ENCODE measurements at places on chromosomes 13 and 19. TPM values are rescaled to one million over a fixed set of nuclear protein-coding genes. Genes with fewer than 3 reads are reported as not detected.

CEACAM21 gene
- not detected for total RNA-seq

ARHGAP35 gene
- 28.9 TPM for total RNA-seq

PSG6 gene
- not detected for total RNA-seq

GDF15 gene
- 10.3 TPM for total RNA-seq

ICAM1 gene
- total RNA-seq = 10.6 TPM

NLRP9 gene
- not detected for total RNA-seq

SNRNP70 gene
- total RNA-seq = 72.8 TPM

DCAF15 gene
- total RNA-seq = 7.5 TPM

PRODH2 gene
- total RNA-seq = not detected

ELSPBP1 gene
- not detected for total RNA-seq

ZNF536 gene
- not detected for total RNA-seq

KL gene
- not detected for total RNA-seq

CLDND2 gene
- total RNA-seq = not detected

LRCH1 gene
- 8.8 TPM for total RNA-seq

ZNF560 gene
- total RNA-seq = 0.90 TPM

ATP4A gene
- total RNA-seq = not detected

DNA sequence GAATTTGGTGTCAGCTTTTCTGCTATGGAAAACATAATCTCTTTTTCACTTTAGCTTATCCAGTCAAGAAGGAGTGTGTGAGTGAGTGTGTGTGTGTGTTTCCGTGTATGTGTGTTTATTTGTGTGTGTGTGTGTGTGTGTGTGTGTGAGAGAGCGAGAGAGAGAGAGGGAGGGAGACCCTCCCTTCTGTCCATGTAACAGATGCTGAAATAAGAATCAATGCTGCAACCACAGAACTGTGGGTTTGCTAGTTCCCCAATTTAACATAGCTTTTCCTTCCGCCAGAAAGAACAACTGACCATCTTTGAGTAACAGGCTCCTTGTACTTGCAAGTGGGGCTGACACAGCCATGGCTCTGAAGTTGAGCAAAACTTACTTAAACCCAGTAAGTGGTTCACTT lies 5.2 kb downstream of the LCP1 start:
- no peaks in the 10 kb centered on the region for H3K36me3 ChIP-seq
- no peak for DNase-seq

DNA sequence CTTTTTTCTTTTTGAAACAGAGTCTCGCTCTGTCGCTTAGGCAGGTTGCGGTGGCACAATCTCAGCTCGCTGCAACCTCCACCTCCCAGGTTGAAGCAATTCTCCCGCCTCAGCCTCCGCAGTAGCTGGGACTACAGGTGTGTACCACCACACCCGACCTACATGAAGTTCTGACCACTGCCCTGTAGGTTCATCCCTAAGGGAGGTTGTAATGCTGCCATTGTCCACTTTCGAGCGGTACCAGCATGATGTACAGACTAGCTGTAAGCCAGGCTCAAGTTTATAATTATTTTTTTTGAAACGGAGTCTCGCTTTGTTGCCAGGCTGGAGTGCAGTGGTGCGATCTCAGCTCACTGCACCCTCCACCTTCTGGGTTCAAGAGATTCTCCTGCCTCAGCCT lies 11.6 kb upstream of the COX7A1 start:
- H3K4me1 ChIP-seq = no peaks in the 10 kb centered on the region
- DNase-seq = no peak
- no peak overlapping the region for H3K4me3 ChIP-seq
- no peak overlapping the region for H3K27ac ChIP-seq
- no peaks in the 10 kb centered on the region for H3K27me3 ChIP-seq
- peaks cover 12% of the 10 kb centered on the region for H3K36me3 ChIP-seq

DNA sequence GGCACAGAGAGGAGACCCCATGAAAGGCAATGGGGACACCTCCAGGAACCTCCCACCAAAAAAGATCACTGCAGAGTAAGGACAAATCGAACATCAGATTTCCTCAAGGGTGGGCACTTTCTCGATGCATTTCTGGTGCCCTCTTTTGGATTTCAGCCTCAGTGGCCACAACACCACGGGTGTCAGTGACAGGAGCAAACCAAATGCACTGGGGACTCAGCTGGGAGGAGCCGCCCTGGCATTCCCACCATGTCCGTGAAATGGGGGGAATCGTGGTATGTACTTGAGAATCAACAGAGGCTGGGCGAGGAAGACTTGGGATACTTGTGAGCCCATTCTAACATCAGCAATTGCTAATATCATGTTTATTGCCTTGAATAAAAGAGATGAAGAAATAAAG lies 16.3 kb downstream of the FAM187B start:
- DNase-seq = no peak
- H3K27me3 ChIP-seq = no peaks in the 10 kb centered on the region
- H3K4me3 ChIP-seq = no peak overlapping the region
- no peak overlapping the region for H3K27ac ChIP-seq

DNA sequence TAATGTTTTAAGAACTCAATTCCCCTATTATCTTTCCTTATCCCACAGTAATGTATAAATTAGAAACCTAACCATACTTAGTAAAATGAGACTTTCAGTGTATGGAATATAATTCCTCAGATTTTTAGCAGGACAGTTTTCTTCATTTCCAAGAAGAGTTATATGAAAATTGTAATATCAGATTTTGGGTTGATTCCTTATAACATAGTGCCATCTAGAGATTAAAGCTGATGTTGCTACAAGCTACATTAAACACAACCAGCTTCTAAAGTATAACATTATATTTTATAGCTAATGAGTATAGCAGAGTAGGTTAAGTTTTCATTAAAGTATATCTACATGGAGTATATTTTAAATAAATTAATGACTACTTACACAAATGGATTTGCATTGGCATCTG lies 99.7 kb upstream of the MIR17HG start:
- H3K27ac ChIP-seq = no peak overlapping the region
- no peaks in the 10 kb centered on the region for H3K36me3 ChIP-seq
- H3K4me1 ChIP-seq = no peaks in the 10 kb centered on the region
- no peak for DNase-seq
- H3K27me3 ChIP-seq = no peaks in the 10 kb centered on the region
- H3K4me3 ChIP-seq = no peak overlapping the region

DNA sequence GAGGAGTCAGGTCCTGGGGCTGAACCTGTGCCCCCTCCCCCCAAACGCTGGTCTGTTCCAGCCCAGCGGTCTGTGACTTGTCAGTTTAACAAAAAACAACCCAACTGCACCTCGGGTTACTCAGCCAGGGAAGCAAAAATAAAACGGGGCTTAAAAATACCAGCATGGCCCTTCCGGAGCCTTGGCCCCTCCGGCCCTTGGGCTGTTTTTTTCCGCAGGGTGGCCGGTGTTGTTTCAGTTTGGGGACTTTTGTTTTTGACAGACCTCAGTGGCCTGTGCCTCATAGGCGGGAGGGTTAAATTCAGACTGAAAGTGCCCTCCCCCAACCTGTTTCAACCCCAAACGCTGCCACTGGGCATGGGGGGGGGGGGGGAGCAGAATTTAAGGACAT lies 4.0 kb downstream of the TCF3 start:
- peaks cover 3% of the 10 kb centered on the region for H3K4me1 ChIP-seq
- H3K4me3 ChIP-seq = no peak overlapping the region
- H3K36me3 ChIP-seq = peaks cover 38% of the 10 kb centered on the region

DNA sequence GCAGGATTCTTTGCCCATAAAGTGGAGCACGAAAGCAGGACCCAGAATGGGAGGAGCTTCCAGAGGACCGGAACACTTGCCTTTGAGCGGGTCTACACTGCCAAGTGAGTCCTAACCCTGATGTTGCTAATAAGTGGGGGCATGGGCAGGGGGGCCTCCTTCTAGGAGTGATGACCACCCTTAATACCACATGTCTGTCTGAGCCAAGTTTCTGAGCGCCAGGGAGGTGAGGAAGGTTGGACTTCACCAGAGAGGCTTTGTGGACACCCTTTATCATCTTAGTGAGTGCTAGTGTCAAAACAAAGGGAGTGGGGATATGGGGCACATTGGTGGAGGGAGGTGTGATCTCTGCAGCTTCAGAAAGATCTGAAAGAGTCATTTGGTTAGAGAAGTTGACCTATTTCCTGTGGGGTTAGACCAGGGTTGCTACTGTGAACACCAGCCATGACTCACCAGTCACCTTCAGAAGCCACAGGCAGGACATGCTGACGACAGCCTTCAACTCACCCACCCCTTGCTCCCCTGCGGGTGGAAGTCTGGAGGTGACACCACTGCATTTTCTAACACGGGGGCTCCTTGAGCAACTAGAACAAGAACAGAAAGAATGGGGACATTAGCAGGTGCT lies 8.8 kb downstream of the ALOX5AP start:
- no peak overlapping the region for H3K4me3 ChIP-seq
- H3K4me1 ChIP-seq = peaks cover 24% of the 10 kb centered on the region
- H3K36me3 ChIP-seq = no peaks in the 10 kb centered on the region
- peak overlapping the region; percentile 79 for H3K27ac ChIP-seq

DNA sequence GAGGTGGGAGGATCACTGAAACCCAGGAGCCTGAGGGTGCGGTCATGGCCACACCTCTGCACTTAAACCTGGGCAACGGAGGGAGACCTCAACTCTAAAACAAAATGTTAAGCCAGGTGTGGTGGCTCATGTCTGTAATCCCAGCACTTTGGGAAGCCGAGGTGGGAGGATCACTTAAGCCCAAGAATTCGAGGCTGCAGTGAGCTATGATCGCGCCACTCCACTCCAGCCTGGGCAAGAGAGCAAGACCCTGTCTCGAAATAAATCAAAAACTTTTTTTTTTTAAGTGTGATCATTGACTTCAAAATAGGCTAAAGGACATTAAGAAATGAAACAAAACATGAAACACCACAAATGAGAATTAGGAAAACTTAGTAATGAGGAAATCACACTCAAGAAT lies 16.3 kb upstream of the ADPRHL1 start:
- no peaks in the 10 kb centered on the region for H3K27me3 ChIP-seq
- H3K27ac ChIP-seq = no peak overlapping the region
- peaks cover 22% of the 10 kb centered on the region for H3K36me3 ChIP-seq
- DNase-seq = no peak
- H3K4me1 ChIP-seq = peaks cover 2% of the 10 kb centered on the region
- no peak overlapping the region for H3K4me3 ChIP-seq

DNA sequence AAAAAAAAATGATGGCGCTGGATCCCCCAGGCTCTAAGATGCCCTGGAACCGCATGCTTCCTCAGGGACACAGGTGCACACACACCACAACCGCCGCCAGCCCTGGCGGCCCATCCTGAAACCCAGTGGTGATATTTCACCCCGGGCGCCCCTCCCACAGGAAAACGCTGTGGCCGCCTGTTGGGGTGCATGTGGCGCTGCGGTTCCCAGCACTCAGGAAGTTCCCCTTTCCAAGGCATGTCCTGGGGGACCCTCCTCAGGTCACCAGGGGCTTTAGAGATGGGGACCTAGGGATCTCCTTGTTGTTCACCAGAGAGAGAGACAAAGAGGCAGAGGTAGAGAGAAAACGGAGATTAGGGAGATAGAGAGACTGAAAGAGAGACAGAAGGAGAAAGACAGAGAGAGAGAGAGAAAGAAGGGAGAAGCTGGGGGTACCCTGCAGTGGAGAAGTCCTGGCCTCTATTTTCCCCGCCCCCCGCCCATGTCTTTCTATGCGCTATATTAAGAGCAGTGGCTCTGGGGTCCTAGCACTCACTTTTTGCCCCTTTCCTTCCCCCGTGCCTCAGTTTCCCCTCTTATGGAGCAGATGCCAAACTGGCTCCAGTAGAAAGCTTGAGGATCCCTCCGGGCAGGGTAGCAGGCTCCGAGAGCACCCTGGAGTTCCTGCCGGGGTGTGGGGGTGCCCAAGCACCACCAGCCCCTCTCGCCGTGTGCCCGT lies 2.3 kb downstream of the ADGRE2 start:
- H3K4me3 ChIP-seq = no peak overlapping the region
- no peaks in the 10 kb centered on the region for H3K27me3 ChIP-seq
- no peak overlapping the region for H3K27ac ChIP-seq
- no peaks in the 10 kb centered on the region for H3K4me1 ChIP-seq
- no peak for DNase-seq

GRCh38 chr13:36954542-36954941 lies 34.5 kb upstream of the SMAD9 start:
- no peak overlapping the region for H3K27ac ChIP-seq
- peaks cover 20% of the 10 kb centered on the region for H3K36me3 ChIP-seq
- no peak overlapping the region for H3K4me3 ChIP-seq
- peak; percentile 1 for DNase-seq
- peaks cover 3% of the 10 kb centered on the region for H3K4me1 ChIP-seq

DNA sequence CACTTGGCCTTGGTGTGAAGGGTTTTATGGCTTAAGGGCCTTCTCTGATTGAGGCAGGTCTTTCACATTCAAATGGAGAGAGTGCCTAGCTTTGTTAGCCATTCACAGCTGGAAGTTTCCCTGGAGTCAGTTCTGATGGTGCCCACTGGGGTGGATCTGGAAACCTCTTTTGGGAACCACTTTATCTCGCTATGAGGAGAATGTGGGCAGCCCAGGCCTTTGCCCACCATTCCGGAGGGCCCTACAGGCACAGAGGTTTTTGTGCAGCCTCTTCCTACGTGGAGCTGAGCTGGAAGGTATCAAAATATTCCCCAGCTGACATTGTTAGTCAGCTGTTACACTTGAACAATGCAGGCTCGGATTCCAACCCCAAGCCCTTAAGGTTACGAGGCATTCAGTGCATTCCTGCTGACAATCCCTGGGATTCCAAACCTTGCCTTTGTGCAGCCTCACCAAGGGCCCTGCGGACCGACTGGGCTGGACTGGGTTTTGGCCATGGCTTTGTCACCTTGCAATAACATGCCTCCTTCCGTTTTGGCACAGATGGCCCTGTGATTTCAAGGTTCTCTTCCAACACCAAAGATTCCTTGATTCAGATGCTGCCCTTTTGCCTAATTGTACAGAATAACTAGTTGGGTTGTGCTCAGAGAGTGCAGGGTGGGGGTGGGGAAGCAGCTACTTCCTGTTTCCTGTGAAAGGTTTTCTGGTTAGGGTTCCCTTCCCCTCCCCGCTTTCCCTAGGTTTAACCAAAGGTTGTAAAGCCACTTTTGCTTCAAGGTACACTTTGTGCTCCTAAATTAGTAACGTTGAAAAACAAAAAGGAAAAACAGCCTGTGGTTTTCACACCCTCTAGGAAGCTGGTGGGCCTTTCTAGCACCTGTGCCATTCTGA lies 27.0 kb downstream of the SAE1 start:
- peak overlapping the region; percentile 78 for H3K27ac ChIP-seq
- H3K36me3 ChIP-seq = peaks cover 32% of the 10 kb centered on the region
- no peaks in the 10 kb centered on the region for H3K27me3 ChIP-seq
- no peak overlapping the region for H3K4me3 ChIP-seq
- peaks cover 27% of the 10 kb centered on the region for H3K4me1 ChIP-seq

GRCh38 chr19:31515931-31516330 lies 166.7 kb upstream of the TSHZ3 start:
- H3K36me3 ChIP-seq = no peaks in the 10 kb centered on the region
- H3K4me1 ChIP-seq = no peaks in the 10 kb centered on the region
- no peaks in the 10 kb centered on the region for H3K27me3 ChIP-seq

- peaks cover 3% of the 10 kb centered on the region for H3K4me1 ChIP-seq
- no peak overlapping the region for H3K27ac ChIP-seq
- no peak for DNase-seq
- no peaks in the 10 kb centered on the region for H3K36me3 ChIP-seq
- no peaks in the 10 kb centered on the region for H3K27me3 ChIP-seq
- H3K4me3 ChIP-seq = no peak overlapping the region
Measured at GRCh38 chr19:10861103-10861651, 10.2 kb upstream of the CARM1 start.

GRCh38 chr19:17841810-17842662 lies 5.7 kb downstream of the JAK3 start:
- peak; percentile 63 for DNase-seq
- H3K4me3 ChIP-seq = peak overlapping the region; percentile 35

Measured in IMR-90 (cell line).